ENCODE measurements at places on chromosomes 7 and 10. TPM values are rescaled to one million over a fixed set of nuclear protein-coding genes. Genes with fewer than 3 reads are reported as not detected.

- no peak for DNase-seq
Measured at GRCh38 chr10:73408061-73408460, 5.8 kb downstream of the ANXA7 start.

POU6F2 gene
- 2.0 TPM for total RNA-seq

- peak; percentile 51 for DNase-seq
Measured at GRCh38 chr7:35985126-35985754, 167.8 kb upstream of the EEPD1 start.

- no peak for DNase-seq
Measured at GRCh38 chr7:99648843-99649242, 31.0 kb downstream of the CYP3A5 start.

BAZ1B gene
- 53.0 TPM for total RNA-seq

EPO gene
- total RNA-seq: not detected
